Foreskin keratinocyte (primary cell): ENCODE measurements at places on chromosomes 4 and X. TPM values are rescaled to one million over a fixed set of nuclear protein-coding genes. Genes with fewer than 3 reads are reported as not detected.

Gene SSX2B
- not detected in 2 replicates for polyA plus RNA-seq

Gene LNX1
- 0.03 and 0.09 TPM in 2 replicates for polyA plus RNA-seq

Gene MCF2
- 0.07 and 0.12 TPM in 2 replicates for polyA plus RNA-seq

Gene CSAG2
- not detected in 2 replicates for polyA plus RNA-seq

Gene HPGD
- 0.16 and 0.18 TPM in 2 replicates for polyA plus RNA-seq

Gene SLC6A14
- 0.01 and 0.04 TPM in 2 replicates for polyA plus RNA-seq

Gene RASGEF1B
- polyA plus RNA-seq, result 0.10 and 0.26 TPM in 2 replicates

Gene EDA
- 0.54 and 0.63 TPM in 2 replicates for polyA plus RNA-seq

Gene TGIF2LX
- not detected in 2 replicates for polyA plus RNA-seq

DNA sequence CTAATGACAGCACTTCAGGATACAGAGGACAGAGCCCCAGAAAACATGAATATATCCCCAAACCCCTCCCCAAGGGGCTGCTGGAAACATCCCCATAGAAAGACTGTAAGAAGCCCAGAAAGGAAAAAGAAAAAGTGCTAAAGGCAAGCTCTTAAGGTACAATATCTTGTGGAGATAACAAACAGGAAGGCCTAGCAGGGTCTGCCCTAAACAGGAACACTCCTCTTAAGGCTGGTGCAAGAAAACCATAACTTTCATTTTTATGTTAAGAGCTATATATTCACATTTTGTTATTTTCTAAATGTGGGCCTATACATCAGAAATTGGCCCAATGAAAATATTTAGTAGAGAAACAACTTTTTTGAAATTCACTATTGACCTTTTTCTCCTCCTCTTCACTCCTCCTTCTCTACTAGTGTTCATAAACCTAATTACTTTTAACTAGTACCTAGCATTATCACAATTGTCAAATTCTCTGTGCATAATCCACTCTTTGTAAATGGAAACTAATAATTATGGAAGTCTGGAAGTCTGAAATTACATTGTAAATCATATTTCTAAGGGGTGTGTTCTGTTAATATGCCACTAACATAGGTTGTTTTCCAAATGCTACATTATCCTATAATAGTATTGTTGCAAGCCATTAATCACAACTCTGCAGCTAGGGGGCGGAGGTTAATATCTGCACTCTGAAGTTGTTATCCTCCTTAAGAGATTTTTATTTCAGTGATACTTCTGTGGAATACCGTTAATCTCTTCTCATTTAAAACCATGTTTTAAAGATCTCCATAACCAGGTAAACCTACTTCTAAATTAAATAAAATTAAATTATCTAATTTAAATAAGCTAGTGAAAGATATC is 59.8 kb downstream of the CASK start:
- DNase-seq, result no peak

DNA sequence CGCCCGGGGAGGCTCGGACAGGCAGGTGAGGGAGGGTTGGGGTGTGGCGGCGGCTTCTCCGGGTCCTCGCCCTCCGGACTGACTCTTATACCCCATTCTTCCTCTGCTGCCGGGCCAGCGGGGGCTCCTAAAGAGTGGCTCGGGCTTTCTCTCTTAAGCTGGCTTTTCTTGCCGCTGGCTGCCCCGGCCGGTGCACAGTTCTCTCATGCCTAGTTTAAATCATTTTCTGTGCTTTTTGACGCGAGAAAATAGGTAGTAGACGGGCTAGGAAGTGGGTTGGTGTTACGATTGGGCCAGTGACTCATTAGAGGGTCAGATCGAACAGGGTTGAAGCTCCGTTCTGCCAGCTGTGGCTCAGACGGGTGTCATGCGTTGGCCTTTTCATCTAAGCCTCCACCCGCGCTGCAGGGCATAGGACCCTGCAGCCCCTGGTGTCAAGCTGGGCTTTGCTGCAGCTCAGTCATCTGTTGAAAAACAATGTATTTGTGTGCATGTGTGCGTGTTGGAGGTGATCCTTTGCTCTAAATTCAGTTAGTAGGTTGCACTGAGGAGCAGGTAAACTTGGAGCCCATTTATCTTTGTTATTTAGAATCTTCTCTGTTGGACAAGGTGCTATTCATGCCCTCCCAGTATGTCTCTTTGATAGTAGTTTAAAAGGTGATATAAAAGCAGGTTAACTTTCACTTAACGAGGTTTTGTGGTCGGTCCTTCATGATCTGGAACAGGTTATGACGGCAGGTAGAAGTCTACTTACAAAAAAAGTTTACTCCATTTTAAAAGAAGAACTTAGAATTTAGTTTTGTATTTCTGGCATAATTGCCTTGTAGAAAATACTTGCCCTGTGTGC is 802 bp downstream of the BMP2K start:
- DNase-seq, result peak; percentile 77

DNA sequence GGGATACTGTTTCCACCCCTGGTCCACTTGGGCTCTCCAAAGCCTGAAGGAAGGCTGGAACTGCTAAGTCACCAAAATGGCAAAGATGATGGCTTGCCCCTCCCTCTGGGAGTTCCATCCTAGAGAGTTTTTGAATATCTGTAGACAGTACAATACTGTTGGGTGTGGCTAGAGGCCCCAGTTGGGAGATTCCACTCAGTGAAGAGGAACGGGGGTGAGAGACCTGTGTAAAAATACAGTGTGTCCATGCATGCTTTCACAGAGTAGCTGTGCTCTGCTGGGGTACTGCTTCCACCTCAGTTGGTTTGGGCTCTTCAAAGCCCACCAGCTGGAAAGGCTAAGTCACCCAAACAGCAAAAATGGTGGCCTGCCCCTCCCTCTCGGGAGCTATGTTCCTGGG is 109.8 kb upstream of the APOOL start:
- DNase-seq, result no peak

- DNase-seq, result no peak
Measured at GRCh38 chr4:108838451-108838850, 75.6 kb upstream of the ETNPPL start.

- DNase-seq, result peak; percentile 17
Measured at GRCh38 chr4:108693819-108694218, 43.4 kb downstream of the OSTC start.

DNA sequence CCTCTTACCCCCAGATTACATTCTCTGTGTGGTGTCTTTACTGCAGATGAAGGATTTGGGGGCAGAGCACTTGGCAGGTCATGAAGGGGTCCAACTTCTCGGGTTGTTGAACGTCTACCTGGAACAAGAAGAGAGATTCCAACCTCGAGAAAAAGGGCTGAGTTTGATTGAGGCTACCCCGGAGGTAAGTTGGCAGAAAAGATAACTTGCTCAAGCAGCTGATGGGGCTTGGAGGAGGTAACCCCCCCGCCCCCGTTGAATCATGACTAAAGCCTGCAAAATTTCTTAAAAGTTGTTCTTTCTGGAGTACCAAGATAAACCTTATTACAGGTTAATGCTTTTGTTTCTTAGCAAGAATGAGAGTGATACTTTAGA is 1.5 kb downstream of the CCNG2 start:
- DNase-seq, result no peak

DNA sequence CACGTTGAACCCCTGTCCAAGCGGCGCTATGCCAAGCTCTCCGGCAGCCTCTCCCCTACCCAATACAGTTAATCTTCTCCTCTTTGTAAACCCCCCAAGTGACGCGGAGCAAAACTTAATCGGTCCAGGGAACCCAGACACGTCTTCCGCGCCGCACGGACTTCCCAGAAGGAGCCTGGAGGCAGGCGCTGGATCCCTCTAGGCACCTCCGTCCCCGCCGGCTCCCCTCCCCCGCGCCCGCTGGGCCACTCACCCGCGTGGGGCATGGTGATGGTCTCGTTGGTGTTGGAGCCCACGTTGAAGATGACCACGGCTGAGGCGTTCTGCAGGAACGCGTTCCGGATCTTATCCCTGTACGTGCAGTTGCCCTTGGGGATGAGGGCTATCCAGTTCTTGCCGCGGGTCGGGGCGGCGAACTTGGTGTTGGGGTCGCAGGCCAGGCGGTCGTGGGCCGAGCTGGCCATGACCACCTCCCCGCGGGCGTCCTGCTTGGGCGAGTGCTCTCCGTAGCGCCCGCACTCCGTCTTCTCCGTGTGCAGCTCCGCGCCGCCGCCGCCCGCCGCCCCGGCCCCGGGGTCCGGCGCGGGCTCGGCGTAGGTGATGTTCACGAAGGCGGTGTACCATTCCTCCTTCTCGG is 1.1 kb downstream of the RNF150 start:
- DNase-seq, result no peak

- no peak for DNase-seq
Measured at GRCh38 chr4:40934676-40935075, 184.9 kb downstream of the NSUN7 start.

- DNase-seq, result peak; percentile 92
Measured at GRCh38 chrX:45449982-45450381, 249.3 kb upstream of the DIPK2B start.

DNA sequence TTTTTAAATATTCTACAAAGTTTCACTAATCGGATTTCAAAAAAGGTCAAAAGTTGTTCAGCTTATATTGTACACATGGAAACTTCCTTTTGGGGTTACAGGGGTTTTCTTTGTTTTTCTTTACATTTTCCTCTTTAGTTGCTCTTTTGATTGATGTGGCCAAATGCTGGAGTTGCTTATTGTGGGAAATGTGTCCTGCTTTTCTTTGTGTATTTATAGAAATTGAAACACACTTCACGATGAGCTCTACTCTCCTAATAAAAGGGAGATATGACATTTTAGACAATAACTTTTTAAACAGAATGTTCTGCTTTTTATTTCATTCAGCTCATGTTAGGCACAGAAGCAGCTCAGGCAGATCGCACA is 50.7 kb upstream of the SPRY1 start:
- DNase-seq, result no peak

DNA sequence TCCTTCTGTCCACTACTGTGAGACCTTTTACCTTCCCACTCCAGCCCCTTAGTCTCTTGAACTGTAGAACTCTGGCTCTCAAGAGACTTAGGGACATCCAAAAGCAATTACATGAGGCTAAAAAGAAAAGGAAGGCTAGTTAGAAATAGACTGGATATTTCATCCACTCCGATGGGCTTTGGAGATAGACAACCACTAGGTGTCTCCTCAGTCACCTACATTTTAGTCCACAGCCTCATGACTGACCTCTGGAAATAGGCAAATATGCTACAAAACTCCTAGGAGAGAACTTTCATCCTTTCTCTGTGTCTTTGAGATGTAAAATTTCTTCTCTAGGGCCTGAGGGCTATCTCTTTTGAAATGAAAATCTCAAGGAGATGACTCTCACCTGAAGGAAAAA is 45.1 kb upstream of the LAMP2 start:
- no peak for DNase-seq

GRCh38 chr4:94302191-94302590 is 40.4 kb downstream of the HPGDS start:
- no peak for DNase-seq

DNA sequence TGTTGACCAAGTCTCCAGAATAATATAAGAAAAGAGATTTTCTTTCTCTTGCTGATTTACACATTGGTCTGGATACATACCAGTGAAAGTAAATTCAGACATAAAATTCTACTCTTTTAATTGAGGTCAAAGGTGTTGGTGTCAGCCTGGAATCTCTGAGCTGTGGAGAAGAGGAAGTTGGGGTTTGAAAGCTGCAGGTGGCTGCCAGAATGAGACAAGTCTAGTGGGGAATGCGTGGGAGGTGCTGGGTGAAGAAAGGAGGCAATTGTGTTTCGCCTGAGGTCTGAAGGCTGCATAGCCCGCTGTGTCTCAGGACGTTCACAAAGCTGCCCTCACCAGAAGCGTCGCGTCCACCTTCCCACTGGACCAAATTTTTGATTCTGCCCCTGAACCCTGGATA is 31.2 kb downstream of the PHEX start:
- DNase-seq, result no peak

GRCh38 chr4:110296892-110297291 is 98.5 kb upstream of the ELOVL6 start:
- no peak for DNase-seq

- no peak for DNase-seq
Measured at GRCh38 chr4:2441393-2442174, 22.8 kb downstream of the CFAP99 start.

- DNase-seq, result no peak
Measured at GRCh38 chr4:25343671-25344070, 31.1 kb downstream of the ZCCHC4 start.

GRCh38 chr4:37927434-37927833 is 32.8 kb upstream of the PTTG2 start:
- no peak for DNase-seq

DNA sequence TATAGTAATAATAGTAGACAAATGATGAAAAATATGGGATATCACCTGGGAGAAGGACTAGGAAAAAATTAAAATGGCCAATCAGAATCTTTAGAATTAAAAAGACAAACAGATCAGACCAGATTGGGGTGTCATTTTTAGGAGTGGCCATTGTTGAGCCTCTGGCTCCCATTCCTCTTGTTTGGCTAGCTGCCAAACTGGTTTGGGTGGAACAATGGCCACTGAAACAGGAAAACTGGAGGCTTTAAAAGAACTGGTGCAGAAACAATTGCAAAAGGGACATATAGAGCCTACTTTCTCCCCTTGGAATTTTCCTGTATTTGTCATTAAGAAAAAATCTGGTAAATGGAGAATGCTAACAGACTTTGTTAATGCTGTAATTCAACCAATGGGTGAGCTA is 294.8 kb upstream of the DKK2 start:
- no peak for DNase-seq

DNA sequence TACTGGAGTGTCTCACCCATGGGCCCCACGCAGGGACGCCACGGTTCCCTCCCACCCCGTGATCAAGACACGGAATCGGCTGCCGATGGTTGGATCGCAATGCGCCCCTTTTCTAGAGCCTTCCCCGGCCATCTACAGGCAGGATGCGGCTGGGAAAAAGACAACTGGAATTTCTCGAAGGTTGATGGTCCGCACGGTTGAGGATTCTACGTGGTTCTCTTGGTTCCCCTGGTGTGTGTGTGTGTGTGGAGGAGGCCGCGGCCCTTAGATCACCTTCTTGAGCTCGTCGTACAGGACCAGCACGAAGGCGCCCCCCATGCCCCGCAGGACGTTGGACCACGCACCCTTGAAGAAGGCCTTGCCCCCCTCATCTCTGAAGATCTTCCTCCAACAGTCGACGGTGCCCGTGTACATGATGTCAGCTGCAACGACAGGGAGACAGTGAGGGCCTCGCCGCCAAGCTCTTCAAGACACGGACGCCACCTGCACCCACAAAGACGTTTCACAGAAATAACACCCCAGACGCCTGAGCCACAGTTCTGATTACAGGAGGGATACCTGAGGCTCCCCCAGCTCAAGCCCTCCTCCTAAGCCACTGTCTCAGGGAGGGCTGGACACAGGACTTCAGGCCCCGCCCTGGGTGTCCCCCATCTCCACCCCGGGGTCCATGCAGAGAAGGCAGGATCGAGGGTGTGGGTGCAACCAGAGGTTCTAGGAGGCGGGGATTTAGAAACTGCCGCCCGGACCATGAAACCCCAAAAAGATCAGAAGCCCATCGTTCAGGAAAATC is 5.4 kb downstream of the SLC25A6 start:
- DNase-seq, result no peak
